ENCODE measurements at places on chromosomes 12 and 14.
A peak's percentile ranks its signal among the peaks of the same experiment; 100 is the strongest.

DNA sequence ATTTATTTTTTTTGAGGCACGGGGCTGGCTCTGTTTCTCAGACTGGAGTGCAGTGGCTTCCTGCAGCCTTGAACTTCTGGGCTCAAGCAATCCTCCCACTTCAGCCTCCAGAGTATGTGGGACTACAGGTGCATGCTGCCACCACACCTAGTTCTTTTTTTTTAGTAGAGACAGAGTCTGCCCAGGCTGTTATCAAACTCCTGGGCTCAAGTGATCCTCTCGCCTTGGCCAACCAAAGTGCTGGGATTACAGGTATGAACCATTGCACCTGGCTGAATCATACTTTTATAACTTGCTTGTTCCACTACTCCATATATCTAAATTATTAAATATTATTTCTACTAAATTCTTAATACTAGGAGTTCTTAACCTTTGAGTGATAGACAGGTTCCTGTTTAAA, 111.6 kb downstream of the BTG1 start:
- DNase-seq = no peak

DNA sequence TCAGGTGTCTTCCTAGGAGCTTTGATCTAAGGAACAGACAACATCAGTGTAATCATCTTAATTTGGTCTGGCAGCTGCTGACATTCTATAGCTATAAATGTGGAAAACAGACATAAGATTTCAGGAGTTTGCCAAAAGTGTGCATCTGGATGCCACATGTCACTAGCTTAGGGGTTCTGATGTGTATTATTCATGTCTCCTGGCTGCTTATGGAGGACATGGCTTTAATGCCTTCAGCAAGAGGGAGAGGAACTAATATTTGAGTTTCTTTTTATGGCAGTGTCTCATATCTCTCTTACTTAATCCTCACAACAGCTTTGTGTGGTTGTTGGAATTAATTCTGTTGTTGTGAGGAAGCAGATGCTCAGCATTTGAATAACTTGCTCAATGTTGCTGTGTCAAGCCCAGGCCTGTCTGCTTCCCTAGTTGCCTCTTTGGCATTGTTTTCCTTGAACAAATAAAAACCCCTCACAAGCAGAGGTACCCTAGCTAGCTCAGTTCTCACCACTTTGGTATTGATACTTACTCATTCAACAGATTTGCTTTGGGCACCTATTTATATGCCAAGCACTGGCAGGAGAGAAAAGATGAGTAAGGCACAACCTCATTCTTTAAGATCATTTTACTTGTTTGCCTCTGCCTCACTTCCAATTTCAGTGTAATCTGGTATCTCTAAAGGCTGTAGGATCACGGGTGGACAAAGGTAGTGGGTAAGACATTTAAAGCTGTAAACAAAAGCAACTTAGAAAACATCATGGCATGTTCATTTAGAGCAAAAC, 39.8 kb upstream of the EID3 start:
- DNase-seq = no peak

- no peak for DNase-seq
These were observed 255.6 kb downstream of the ERC1 start for GRCh38 chr12:1246637-1247036.

- peak; percentile 68 for DNase-seq
These were observed 107.0 kb downstream of the ADAMTS20 start for GRCh38 chr12:43444940-43445564.

- DNase-seq = no peak
These were observed 75.7 kb downstream of the DIP2B start for GRCh38 chr12:50580436-50580835.

GRCh38 chr12:30985814-30986452, 59.4 kb downstream of the TSPAN11 start:
- DNase-seq = peak; percentile 71

GRCh38 chr12:47249719-47250357, 170.1 kb upstream of the AMIGO2 start:
- DNase-seq = no peak

- DNase-seq = no peak
These were observed 408.2 kb downstream of the GXYLT1 start for GRCh38 chr12:41736436-41736835.

GRCh38 chr14:98964171-98964570, 307.8 kb downstream of the BCL11B start:
- DNase-seq = no peak

- peak; percentile 45 for DNase-seq
These were observed 2.3 kb downstream of the SPATS2 start for GRCh38 chr12:49369411-49370145.

- DNase-seq = no peak
These were observed 47.6 kb downstream of the SH2B3 start for GRCh38 chr12:111453071-111453989.

DNA sequence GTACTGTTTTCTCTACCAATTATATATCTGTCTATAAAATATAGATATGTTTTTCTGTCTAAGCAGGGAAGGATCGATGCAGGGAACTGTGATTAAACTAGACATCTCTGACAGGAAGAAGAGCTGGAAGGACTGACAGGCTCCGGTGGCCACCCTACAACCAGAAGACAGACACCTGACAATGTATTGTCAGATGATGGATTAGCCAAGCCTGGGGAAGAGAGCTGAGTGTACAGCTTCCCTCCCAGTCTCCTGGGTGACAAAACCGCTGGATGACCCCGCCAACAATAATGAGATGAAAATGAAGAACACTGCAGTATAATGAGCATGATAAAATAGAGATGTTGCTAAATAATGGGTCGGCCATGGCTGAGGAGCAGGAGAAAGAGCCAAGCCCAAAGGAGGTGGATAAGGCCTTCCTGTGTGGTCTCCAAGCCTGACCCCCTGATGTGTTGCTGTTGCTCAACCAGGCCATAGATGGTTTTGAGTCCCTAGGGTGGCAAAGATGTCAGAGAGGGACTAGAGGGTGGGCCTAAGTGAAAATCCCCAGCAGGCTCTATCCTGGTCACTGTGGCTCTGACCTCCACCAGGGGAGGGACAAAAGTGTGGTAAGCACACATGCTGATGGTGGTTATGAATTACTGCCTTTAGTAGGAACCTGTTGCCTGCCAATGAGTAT, 28.2 kb downstream of the DHRS2 start:
- DNase-seq = no peak

DNA sequence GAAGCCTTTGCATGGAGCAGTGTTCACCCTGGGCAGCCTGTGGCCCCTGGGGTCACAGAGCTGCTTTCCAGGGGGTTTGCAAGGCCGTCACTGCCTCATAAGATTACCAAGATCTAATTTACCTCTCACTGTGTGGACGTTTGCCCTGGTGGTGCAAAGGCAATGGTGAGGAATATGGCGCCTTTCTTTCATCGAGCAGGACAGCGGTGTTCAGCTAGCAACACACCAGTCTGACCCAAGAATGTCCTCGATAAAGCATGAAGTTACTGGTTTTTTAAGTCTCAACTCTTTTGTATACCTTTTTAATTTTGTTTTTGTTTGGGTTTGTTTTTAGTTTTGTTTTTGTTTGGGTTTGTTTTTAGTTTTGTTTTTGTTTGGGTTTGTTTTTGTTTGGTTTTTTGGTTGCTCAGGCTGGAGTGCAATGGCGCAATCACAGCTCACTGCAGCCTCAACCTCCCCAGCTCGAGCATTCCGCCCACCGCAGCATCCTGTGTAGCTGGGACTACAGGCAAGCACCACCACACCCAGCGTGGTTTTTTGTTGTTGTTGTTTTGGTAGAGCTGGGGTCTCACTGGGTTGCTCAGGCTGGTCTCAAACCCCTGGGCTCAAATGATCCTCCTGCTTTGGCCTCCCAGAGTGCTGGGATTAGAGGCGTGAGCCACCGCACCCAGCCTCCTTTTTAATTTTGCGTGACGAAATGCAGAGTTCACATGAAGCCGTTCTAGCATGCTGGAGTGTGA, 57.9 kb downstream of the PPP2R5C start:
- no peak for DNase-seq

DNA sequence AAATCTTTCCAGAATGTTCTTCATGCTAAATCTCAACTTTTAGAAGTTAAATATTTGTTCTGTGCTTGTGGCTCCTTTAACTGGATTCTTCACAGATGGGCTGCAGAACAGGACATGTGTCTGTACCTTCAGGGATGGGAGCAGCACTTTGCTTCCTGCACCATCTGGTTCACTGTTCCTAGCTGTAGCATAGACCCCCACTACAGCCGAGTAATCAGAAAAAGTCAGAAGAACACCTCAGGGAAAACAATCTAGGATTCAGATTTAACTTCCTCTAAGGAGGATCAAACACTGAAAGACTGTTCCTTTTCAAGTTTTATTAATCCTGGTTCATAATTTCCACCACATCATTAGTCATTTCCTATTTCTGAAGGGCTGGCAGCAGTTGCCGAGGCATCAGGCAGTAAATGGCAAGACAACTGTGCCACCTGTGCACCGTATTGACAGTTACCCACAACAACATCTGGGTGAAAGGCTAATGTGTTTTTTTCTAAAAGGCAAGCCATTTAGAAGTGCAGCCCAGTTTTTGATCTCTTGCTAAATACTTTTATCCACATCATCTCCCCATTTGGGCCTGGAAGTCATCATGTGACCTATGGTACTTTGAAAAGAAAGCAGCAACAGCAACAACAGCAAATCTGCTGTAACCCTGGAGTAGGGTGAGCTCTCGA, 212.8 kb upstream of the BMP4 start:
- no peak for DNase-seq

DNA sequence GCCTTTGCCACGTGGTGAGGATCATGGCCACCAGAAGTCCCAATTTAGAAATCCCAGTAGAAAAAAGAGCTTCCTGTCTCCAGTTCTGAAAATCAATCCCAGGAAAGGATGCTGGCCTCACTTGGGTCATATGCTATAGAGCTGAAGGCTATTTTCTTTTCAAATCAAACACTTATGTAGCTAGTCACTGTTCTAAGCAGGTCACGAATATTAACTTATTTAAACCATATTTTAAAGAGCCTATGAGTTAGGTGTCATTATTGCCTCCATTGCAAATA, 97.5 kb downstream of the VCPKMT start:
- no peak for DNase-seq

DNA sequence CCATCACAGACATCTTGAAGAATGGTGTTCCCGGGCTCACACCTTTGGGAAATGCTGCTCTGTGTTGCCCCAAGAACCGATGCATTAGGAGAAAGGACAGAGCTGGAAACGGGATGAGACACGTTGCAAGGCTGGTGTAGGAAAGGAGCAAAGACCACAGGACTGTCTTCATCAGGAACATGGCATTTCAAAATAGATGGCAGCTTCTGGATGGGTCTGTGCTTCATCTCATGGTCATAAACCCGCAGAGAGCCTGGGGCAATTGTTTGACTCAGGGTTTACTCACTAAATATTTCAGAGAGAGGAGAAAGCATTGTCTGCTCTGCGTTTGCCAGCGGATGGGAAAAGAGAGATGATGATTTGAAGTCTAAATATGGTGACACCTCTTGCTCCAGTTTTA, 76.3 kb downstream of the CACNA1C start:
- no peak for DNase-seq

DNA sequence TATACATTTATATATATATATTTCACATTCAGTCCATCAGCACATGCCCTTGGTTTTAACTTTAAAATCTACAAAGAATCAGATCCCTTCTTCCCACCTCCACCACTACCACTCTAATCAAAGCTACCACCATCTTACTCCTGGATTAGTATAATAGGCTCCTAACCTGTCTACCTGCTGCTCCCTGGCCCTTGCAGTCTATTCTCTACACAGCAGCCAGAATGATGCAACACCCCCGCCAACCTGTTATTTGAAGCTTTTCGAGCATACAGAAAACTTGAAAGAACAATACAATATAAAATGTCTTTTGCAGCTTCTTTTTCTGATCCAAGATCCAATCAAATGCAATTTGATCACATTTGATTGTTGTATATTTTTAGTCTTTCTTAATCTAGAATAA, 165.9 kb upstream of the HMGA2 start:
- DNase-seq = no peak

GRCh38 chr12:116601933-116602810, 43.0 kb downstream of the MAP1LC3B2 start:
- DNase-seq = no peak

GRCh38 chr12:42288544-42288943, 37.4 kb downstream of the ZCRB1 start:
- DNase-seq = no peak

DNA sequence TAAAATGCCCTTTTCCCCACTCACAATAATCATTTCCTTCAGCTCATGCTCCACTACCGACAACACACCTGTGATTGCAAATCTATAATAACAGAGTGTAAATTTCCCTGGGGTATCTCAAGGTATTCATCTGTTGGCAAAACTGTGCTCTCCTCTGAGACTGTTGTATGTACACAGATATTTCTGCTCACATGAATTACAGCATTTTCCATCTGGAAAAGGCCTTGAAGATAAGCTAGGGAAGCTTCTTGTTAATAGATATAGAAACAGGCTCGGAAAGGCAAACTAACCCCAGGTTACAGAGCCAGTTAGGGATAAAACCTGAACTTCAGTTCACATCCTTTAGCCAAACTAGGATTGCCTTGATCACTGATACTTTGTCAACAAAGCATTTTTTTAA, 210.4 kb upstream of the KRR1 start:
- DNase-seq = no peak

GRCh38 chr14:70094106-70094505, 94.6 kb downstream of the SLC8A3 start:
- no peak for DNase-seq

DNA sequence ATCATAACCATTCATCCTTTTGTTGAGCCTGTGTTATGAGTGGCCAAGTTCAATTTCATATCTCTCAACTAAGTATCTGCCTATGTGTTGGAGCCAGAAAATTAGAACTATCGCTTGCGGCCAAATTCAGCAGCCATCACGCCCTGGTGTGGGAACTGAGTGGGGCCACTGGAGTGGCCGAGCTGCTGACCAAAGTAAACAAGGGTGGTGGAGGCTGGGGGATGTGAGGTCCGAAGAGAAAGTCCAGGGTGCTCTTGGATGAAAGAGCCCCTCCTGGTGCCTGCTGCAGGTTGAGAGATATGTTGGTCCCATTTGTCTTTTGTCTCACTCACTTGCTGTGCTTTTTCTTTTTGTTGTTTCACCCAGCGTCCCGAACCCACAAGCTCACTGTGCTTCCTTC, 14.9 kb downstream of the ADGRD1 start:
- no peak for DNase-seq

DNA sequence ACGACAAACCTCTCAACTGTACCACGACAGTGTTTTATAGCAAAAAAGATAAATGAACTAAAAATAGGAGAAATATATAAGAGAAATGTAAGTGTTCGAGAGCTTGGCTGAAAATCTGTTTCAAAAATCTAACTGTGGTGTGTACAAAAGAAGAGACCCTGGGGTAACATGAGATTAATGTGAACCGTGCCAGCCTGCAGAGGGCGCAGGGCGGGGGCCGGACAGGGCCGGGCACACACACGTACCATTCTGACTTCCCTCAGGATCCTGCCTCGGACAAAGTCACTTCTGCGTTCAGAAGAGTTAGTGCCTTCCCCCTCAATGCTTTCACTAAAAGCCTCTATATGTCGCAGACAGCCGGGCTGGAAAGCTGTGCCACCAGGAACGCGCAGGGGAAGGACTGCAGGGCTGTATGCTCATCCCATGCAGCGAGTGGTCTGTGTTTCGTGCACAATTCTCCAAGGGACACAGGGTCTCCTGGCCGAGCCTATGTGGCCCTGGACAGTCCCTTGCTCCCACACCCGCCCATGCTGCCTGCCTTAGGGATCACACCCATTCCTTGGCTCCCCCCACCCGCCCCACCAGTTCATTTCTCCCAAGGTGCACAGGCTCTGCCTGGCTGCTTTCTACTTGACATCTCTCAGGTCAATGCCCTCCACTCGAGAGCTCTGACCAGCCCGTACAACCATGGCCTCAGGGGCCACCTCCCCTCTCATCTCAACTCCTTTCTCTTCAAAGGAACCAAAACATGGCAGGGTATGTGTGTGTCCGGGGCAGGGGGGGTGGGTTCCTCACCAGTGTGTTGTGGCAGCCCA, 8.5 kb downstream of the CDCA4 start:
- peak; percentile 62 for DNase-seq

GRCh38 chr12:25250744-25251730, at the start of gene KRAS:
KRAS (minus strand) TSS chr12:25250929.
- DNase-seq = peak; percentile 97

All from BE2C (cell line).